Activated effector memory CD4-positive, alpha-beta T cell treated with anti-CD3 and anti-CD28 coated beads, Interleukin-2, amount 50 U/mL, for 16 hours (primary cell): ENCODE measurements at places on chromosomes 2 and 18.
A peak's percentile ranks its signal among the peaks of the same experiment; 100 is the strongest.

- no peak for DNase-seq
These were observed 390.9 kb upstream of the SMIM21 start for GRCh38 chr18:75818383-75818782.

- no peak for DNase-seq
These were observed 947.5 kb downstream of the CPS1 start for GRCh38 chr2:211503856-211504255.

GRCh38 chr2:179546656-179547055, 282.0 kb upstream of the SESTD1 start:
- no peak for DNase-seq

DNA sequence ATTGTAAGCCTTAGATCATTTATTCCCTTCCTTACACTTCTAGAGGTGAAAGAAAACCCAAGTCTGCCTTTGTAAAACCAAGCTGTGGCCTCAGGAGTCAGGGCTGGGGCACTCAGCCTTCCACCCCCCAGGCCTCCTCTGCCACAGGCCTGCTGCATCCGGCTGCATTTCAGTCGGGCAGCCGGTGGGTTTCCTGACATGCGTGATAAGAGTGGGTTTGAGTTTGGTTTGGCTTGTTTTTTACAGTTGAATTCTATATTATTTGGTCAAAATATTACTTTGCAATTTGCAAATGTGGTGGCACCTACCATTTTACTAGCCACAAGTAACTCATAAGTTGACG, 42.4 kb downstream of the ADI1 start:
- no peak for DNase-seq

- DNase-seq, result no peak
These were observed 66.6 kb downstream of the MYOM1 start for GRCh38 chr18:3153107-3153704.

DNA sequence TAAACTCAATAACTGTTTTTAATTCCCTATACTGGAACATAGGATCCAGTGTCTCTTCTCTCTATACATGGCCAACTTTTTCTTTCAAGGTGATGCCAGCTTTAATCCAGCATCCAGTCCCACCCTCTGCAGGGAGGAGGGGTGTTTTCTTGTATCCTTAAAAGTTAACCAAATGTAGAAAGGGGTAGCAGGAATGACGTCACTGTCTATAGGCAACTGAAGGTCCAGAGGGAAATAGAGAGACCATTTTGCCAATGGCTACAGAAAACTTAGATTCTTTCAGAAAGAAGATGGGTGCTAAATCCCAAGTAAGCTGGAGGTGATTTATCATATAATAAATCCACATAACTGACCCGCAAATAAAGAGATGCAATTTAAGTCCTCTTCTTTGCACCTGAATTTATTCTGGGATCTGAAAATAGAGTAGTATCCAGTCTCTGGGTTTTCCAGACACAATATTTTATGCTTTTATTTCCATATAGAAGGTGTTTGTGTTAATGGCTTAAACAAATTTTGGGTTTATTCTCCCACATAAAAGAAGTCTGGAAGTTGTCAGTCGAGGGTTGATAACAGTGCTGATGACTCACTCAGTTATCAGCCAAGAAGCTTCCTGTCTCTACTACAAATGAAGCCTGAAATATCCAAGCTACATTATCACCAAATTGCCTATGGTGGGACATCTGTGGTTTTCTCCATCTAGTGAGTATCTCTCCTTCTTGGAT, 5.7 kb upstream of the DNER start:
- no peak for DNase-seq

DNA sequence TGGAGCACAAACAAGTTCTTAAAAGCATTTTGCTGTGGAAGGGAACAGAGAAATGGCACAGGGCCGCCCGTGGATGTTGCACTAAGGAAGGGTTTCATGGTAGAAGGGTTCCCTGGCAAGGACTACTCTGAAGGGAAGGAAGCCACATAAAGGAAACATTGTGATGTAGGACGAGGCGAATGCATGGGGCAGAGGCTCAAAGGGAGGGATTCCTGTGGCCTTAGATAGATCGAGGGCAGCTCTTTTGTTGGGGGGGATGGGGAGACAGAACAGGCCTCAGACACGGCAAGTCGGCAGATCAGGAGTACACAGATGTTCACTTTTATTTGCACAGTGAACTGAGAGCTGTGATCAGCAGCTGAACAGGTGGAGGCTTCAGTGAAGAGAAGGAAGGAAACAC, 205.4 kb downstream of the SNTG2 start:
- no peak for DNase-seq

GRCh38 chr2:133605011-133605765, 36.9 kb upstream of the NCKAP5 start:
- DNase-seq, result no peak

GRCh38 chr2:102191501-102191900, 4.7 kb downstream of the IL1RL2 start:
- DNase-seq, result no peak

GRCh38 chr18:11989966-11990380, 8.7 kb downstream of the IMPA2 start:
- peak; percentile 28 for DNase-seq

DNA sequence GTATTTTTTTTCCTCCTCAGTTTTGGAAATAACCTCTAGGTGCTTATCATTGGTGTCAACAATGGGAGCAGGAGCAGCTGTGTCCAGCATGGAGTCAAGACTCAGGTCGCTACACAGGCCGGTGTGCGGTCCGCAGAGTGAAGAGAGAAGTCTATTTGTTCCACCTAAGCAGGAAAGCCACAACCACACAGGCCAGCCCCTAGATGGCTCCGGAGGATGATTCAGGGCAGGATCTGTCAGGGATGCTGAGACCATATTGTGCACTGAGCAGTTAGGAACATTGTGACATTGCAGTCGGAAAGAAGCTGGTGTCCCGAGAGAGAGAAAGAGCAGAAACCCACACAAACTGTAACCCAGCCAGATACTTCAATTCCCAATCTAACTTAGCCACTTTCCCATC, 136.9 kb downstream of the GAREM1 start:
- no peak for DNase-seq

DNA sequence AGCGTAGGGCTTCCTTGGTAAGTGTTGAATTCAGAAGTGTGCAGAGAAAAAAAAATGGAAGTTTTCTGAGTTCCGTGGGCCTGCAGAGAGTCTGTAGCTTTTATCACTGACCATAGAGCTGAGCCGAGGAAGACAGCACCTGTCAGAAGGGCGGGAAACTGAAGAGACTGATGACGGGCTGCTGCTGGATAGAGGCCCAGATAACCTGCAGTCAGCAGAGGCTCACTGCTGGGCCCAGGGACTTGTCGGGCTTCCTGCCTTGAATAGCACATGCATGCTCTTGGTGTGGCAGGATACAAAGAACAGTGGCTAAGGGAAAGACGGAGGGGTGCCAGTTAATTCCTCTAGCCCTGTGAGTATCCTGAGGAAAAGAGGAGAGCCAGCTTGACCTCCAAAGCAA, 166.4 kb downstream of the MGAT5 start:
- DNase-seq, result no peak

DNA sequence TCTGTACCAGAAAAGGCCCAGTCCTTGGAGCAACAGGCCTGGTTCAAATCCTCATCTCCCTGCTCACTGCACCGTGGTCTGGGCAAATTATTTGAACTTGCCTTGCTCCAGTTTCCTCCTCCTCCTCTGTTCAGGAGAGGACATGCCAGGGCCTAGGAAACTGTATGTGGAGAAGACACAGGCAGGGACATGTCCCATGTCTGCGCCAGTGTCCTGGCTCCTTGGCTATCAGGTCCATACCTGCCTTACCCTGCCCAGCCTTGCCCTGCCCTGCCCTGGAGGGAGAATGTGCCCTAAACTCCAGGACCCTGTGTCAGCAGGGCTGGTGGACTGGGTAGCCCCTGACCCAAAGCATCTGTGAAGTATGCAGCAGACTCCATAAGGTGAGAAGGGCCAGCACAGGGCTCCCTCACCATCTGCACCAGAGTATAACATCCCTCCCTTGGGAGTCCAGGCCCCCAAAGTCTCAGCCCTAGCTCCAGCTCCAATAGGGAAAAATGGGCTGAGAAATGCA, 165.3 kb downstream of the GALNT1 start:
- no peak for DNase-seq

DNA sequence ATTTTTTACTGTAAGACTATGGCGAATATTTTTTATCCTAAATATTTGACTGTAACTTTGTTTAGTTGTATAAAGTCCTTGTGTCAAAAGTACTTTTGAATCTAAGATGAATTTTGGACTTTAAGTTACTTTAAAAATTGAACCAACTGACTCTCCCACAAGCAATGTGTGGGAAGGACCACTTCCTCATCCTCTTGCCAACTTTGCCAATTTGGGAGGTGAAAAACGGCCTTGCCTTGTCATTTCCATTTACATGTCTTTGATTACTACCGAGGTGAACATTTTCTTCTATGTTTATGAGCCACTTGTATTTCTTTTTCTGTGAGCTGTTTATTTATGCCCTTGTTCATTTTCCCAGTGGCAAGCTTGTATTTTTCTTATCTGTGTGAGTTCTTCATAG, 12.8 kb upstream of the MSGN1 start:
- no peak for DNase-seq

- DNase-seq, result no peak
These were observed 84.1 kb downstream of the GLI2 start for GRCh38 chr2:120819720-120820210.

- DNase-seq, result no peak
These were observed 59.7 kb downstream of the PTH2R start for GRCh38 chr2:208466151-208466919.

- DNase-seq, result no peak
These were observed 192.2 kb upstream of the LRRTM1 start for GRCh38 chr2:80496775-80497174.

- no peak for DNase-seq
These were observed 183.7 kb upstream of the PXDN start for GRCh38 chr2:1927896-1928568.

DNA sequence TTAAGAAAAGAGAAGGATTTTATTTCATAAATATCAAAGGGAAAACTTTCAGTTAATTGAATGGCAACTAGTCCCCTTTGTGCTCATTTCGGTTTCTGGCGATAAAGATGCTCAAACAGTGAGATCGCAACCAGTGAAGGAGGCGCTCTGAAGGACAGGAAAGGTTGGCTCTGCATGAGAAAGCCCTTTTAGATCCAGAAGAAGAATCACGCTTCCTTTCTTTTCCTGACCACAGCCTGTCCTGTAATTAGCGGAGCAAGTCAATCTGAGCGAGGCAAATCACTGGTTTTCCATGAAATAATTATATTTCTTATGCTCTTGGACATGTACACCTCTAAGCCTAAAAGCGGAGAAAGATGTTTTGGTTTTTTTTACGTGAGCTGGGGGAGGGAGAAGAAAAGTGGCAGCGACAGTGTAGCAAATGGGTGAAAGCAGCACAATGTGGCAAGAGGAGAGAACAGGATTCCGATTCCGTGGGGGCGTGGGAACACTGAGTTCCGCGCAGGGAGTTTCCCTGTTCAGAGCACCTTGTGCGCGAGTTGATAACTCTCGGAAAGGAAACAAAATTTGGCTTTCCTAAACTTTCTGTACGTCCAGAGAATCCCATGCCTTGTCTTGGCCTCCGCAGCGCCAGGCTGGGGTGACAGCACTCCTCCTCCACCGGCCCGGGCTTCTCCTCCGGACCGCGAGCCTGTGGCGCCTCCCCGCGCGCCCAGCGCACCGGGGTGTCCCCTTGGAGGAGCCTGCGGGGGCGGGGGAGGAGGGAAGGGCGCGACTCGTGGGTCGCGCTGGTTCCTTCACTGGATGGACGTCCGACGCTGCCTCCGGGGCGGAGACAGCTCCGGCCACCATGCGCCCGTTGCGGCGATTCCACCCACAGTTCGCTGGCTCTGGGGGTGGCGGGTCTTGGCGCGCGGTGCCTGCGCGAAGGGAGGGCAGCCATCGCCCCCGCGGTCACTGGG, 620 bp upstream of the SLC9A2 start:
- DNase-seq, result no peak
